Cardiac septum (tissue), 1 donor: ENCODE measurements at places on chromosomes 16 and 17.

GRCh38 chr16:67528222-67528869 is at the start of gene RIPOR1:
Gene RIPOR1 (plus strand): TSS chr16:67528829. CDS start chr16:67538447, 9,618 bp downstream.
- peak; percentile 88 for DNase-seq

- DNase-seq = no peak
Observed at GRCh38 chr17:33120103-33120502, 128.5 kb downstream of the SPACA3 start.

GRCh38 chr17:43552229-43552837 is 6.2 kb upstream of the ETV4 start:
- DNase-seq = no peak

GRCh38 chr17:5536866-5537650 is 47.3 kb downstream of the NLRP1 start:
- DNase-seq = no peak
